ENCODE measurements at places on chromosomes 5 and 9.
A peak's percentile ranks its signal among the peaks of the same experiment; 100 is the strongest.

DNA sequence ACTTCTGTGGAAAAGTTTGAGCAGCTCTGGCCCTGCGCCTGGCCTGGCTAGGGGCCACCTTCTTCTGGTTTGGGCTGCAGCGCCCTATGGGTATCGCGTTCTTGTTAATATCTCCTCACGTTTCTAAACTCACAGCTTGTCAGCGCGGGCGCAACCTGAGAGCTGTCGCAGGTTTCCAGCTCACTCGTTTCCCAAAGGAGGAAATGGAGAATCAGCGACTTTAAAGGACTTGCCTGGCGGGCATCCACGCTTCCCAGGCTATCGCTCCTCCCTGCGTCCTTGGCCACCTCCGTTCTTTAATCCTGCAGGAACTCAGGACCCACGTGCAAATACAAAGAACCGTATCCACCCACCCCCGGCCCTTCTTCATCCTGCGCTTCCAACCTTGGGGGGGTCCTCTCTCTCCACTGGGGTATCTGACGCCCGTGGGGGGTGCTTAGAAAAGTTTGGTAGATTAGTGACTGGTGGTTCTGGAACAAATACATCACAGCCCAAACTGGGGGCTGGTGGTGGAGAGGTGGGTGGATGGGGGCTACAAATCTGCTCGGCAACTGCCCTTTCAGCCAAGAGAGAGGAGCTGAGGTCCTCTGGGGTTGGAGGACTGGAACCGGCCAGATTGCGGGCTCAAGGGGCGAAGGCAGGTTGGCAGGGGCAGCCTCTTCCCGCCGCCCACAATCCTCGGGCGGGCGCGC, 578 bp upstream of the PSAT1 start:
- no peak for DNase-seq

GRCh38 chr5:141512390-141512910, 23.6 kb downstream of the PCDHGC5 start:
- peak; percentile 88 for DNase-seq

DNA sequence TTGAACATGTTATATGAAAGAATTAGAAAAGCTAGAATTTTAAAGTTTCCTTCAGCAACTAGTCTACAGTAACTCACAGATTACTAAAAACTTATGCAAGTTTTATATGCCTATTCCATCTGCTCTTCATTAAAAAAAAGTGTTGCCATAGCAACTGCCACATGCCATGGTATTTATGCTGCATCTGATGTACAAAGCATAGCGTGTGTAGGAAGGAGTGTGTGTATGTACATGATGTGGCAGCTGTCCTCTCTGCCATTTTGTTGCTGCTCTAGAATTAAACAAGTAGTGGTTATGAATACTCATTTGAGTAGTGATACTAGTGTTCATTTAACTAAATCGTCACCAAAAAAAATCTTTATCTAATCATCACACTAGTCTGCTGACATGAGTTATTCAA, 593.5 kb downstream of the CETN3 start:
- no peak for DNase-seq

DNA sequence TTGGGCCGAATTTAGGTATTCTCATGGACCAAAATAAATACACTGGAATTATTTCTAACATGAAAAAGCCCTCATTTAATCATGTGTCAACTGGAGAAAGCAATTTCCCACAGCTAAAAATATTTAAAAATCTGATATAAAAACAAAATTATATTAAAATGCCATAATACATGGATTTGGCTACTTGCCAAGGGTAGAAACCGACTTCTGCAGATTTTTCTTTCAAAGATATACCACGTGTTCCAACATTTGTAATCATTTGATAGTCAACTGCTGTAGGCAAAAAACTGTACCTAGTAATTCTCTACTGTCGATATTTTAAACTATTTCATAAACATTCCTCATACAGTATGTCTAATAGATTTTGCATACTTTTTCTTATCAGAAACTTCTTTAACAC, 237.6 kb downstream of the FBXL17 start:
- DNase-seq: no peak

GRCh38 chr5:98954392-98955028, 25.7 kb upstream of the CHD1 start:
- DNase-seq: no peak

- no peak for DNase-seq
These were observed 541.4 kb downstream of the PRELID2 start for GRCh38 chr5:145293716-145294115.

DNA sequence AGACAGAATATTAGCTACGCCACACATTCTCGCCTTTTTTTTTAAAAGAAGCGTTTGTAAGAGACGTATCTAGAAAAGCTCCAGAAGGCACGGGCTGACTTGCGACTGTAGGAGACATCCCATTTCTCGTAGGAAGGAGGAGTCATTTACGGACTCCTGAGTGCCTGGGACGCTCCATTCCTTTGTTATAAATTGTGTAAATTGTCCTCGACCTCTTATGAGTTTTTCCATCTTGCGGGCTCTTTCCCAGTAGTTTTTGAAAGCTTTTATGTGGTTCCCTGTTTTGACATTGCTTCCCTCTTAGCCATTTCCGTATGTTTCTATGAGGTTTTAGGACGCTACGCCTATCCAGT, 1.0 kb downstream of the RABL6 start:
- no peak for DNase-seq
